ENCODE measurements at places on chromosomes 6 and 20.

GRCh38 chr20:52476074-52476750 is 284.6 kb upstream of the ZFP64 start:
- H3K4me3 ChIP-seq: no peak overlapping the region
- no peak overlapping the region for H3K27ac ChIP-seq
- H3K4me1 ChIP-seq: peaks cover 3% of the 10 kb centered on the region
- H3K27me3 ChIP-seq: peaks cover 10% of the 10 kb centered on the region
- DNase-seq: no peak
- no peaks in the 10 kb centered on the region for H3K36me3 ChIP-seq

DNA sequence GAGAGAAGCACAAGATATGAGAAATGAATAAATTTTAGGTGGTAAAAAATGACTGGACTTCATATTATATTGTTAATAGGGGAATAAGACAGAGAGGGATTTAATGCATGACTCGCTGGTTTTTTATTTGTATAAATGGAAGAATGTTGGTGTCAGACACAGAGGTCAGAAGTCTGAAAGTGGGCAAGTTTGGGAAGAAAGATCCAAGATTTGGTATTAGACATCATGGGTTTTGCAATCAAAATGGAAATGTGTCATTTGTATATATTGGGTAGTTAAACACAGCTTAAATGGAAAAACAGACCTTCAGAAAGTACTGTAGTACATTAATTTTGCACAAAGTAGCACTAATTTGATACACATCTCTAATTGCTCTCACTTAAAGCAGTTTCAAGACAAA is 96.2 kb downstream of the EYA4 start:
- no peaks in the 10 kb centered on the region for H3K27me3 ChIP-seq
- H3K36me3 ChIP-seq: no peaks in the 10 kb centered on the region
- H3K4me1 ChIP-seq: peaks cover 3% of the 10 kb centered on the region
- DNase-seq: no peak
- H3K27ac ChIP-seq: peak overlapping the region; percentile 6

DNA sequence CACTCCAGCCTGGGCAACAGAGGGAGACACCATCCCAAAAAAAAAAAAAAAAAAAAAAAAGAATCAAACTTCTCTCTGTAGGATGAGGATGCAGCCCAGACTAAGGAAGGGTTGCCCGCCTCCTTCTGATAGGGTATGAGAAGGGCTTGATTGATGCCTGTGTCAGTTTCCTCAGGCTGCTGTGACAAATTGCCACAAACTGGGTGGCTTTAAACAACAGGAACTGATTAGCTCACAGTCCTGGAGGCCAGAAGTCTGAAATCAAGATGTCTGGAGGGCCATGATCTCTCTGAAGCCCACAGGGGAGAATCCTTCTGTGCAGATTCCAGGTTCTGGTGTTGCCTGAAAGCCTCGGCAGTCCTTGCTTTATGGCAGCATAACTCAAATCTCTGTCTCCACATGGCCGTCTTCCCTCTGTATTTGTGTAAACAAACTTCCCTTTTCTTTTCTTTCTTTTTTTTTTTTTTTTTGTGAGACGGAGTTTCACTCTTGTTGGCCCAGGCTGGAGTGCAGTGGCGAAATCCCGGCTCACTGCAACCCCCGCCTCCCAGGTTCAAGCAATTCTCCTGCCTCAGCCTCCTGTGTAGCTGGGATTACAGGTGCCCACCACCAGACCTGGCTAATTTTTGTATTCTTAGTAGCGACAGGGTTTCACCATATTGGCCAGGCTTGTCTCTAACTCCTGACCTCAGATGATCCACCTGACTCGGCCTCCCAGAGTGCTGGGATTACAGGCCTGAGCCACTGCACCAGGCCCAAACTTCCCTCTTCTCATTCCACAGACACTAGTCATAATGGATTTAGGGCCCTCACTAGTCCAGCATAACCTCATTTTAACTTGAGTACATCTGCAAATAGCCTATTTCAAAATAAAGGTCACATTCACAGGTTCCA is 11.2 kb upstream of the CDK19 start:
- no peak overlapping the region for H3K4me3 ChIP-seq
- H3K27me3 ChIP-seq: no peaks in the 10 kb centered on the region
- no peaks in the 10 kb centered on the region for H3K4me1 ChIP-seq
- no peaks in the 10 kb centered on the region for H3K36me3 ChIP-seq
- no peak for DNase-seq

- H3K27ac ChIP-seq: no peak overlapping the region
- H3K27me3 ChIP-seq: no peaks in the 10 kb centered on the region
- H3K4me1 ChIP-seq: peaks cover 26% of the 10 kb centered on the region
- no peak overlapping the region for H3K4me3 ChIP-seq
- DNase-seq: no peak
Observed at GRCh38 chr6:46985943-46986342, 56.2 kb downstream of the ADGRF1 start.

GRCh38 chr20:58828136-58828535 is 22.6 kb downstream of the GNAS-AS1 start:
- H3K27ac ChIP-seq: no peak overlapping the region
- H3K4me1 ChIP-seq: no peaks in the 10 kb centered on the region
- H3K4me3 ChIP-seq: no peak overlapping the region
- H3K36me3 ChIP-seq: peaks cover 7% of the 10 kb centered on the region
- no peak for DNase-seq

DNA sequence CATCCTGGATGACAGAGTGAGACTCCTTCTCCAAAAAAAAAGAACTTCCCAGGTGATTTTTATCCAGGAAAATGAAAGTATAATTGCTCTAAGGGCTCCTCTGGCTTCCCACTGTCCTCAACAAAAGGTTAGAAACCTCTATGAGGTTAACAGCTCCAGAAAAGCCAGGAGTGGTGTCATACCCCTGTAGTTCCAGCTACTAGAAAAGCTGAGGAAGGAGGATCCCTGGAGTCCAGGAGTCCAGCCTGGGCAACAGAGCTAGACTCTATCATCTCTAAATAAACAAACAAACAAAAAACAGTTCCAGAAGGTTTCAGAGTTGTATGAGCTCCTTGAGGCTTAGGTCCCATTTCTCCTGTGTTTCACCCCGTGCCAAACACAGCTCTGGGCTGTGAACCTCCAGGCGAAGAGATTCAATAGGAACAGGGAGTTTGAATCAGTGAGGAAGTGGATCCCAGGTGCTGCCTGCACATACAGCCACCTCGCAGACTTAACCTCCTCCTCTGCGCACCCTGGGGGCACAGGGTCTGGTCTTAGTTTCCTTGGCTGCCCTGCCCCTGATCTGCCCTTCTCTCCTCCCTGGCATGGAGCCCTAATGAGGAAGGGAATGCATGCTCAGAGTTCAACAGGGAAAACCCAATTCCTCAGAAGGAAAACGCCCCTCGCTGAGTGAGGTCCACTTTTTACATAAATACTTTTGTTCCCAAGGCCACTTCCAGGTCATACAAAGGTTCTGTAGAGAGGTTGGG is 31.0 kb downstream of the ZC3H12D start:
- no peak overlapping the region for H3K27ac ChIP-seq
- peaks cover 33% of the 10 kb centered on the region for H3K27me3 ChIP-seq
- no peaks in the 10 kb centered on the region for H3K36me3 ChIP-seq
- H3K4me3 ChIP-seq: no peak overlapping the region
- no peak for DNase-seq

DNA sequence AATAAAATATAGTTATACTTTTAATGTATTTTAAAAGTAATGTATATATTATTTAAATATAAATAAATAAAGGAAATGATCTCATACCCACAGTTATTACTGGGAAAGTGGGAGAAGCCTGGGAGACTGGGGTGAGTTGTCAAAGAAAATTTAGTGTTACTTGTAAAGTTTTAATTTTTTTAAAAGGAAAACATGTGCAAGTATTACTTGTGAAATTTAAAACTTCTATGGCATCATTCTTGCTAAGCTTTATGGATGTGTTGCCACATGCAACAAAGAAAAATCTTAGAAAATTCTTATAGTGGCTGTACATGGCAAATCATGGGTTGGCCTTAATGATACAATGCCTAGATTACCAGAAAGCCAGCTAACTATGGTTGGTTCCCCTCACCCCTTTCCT is 194.0 kb upstream of the KCNK16 start:
- H3K36me3 ChIP-seq: no peaks in the 10 kb centered on the region
- H3K27ac ChIP-seq: no peak overlapping the region
- DNase-seq: no peak

DNA sequence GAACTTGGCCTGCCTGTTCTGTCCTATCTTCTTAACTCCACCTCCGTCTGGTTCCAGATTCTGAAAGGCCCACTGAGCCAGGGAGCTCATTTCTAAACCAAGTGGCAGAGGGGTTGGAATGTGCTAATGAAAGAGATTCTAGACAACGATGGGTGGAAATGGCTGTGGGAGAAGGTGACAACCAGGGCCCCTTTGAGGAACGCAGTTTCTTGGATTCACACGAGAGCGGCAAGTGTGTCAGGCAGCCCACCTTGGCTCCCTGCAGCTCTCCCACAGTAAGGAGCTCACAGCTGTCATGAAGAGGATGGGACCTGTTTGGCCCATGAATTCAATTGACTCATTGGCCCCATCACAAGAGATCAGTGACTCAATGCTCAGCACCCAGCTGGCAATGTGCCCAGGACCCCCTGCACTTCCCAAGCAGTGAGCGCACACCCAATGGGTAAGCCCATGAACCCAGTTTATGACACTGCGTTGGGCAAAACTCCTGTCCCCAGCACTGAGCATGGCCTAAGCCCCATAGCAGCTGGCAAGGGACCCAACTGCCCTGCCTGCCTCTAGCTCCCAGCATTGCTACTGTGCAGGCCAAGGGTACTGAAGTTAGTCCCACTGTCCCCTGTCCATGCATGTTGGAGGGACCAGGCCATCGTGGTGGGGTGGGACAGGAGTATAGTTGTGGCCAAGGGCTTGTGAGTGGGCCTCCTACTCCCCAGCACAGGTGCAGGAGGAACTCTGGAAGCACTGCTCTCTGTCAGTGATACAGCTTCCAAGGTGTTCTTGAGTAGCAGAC is 16.4 kb downstream of the MRPS18A start:
- H3K4me3 ChIP-seq: no peak overlapping the region
- no peaks in the 10 kb centered on the region for H3K27me3 ChIP-seq
- peaks cover 66% of the 10 kb centered on the region for H3K4me1 ChIP-seq
- H3K36me3 ChIP-seq: peaks cover 18% of the 10 kb centered on the region

- peak within 1 kb of the TSS; percentile 38 for H3K4me3 ChIP-seq
- H3K27ac ChIP-seq: no peak within 1 kb of the TSS
- H3K27me3 ChIP-seq: peaks cover 96% of the 10 kb centered on the region
- no peak for DNase-seq
Observed at GRCh38 chr6:29827579-29828470, at the start of gene HLA-G. Gene HLA-G (plus strand): TSS chr6:29827825. CDS start chr6:29827845, 20 bp downstream.

- H3K27ac ChIP-seq: no peak overlapping the region
- peaks cover 3% of the 10 kb centered on the region for H3K27me3 ChIP-seq
- H3K4me1 ChIP-seq: peaks cover 11% of the 10 kb centered on the region
- no peak for DNase-seq
Observed at GRCh38 chr20:40008177-40008576, 680.9 kb downstream of the MAFB start.

DNA sequence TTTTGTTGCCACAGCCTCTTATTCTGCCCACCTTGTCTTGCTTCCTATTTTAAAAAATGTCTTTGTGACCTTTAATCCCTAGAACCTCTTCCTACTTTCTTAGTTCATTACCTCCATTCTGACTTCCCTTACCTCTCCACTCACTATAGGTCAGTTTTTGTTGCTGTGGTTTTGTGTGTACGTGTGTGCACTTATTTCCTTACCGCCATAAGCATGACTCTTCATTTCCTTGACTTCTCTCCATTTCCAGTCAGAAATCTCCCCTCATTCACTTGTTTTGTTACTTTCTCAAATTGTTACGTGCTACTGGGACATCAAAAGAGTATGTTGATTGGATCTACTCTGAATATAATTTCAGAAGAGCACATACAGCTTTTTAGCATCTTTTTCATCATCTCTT is 26.6 kb downstream of the SF3B5 start:
- peaks cover 74% of the 10 kb centered on the region for H3K27me3 ChIP-seq
- H3K4me1 ChIP-seq: peaks cover 7% of the 10 kb centered on the region
- no peak for DNase-seq
- H3K27ac ChIP-seq: no peak overlapping the region
- no peak overlapping the region for H3K4me3 ChIP-seq

DNA sequence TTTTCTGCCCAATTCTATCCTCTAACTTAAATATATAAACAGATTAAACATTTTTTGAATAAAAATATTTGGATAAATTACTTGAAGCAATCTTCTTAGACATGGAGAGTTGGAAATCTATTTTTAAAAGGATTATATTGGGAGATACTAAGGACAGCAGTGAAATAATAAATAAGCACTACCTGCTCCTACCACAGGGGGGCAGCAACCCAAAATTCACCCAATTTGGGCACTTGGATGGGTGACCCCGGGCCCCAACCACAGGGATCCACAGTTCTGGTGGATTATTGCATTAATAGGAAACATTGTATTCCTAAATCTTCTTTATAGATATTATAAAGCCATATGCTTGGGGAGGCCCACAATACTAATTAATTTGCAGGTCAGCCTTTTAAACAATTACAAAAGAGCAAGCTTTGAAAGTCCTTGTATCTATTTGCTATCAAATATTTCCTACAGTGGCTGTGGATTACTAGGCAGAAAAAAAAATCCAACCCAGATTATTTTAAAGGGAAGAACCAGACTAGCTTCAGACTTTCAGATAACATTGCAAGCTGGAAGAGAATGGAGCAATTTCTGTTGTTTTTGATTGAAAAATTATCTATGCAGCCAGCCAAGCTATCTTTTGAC is 66.4 kb upstream of the PDE10A start:
- no peak overlapping the region for H3K27ac ChIP-seq
- H3K4me3 ChIP-seq: no peak overlapping the region
- no peak for DNase-seq
- H3K36me3 ChIP-seq: no peaks in the 10 kb centered on the region

DNA sequence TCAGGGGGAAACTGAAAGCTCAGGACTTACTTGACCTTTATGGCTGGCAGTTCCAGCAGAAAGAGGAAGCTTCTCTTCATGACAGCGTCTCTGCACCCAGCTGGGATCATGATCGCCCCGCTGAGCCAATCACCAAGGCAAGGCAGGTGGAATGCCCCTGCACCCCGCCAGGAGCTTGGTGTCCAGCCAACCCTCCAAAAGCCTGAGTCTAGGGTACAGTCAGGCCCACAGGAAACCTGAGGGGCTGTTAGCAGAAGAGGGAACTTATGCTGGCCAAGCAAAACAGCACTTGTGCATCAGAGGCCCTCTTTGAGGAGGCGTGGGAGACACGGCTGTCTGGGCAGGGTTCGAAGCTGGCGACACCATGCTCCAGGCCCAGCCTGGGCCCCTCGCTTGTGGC is 188.3 kb upstream of the GMDS start:
- H3K36me3 ChIP-seq: no peaks in the 10 kb centered on the region
- no peak overlapping the region for H3K27ac ChIP-seq
- DNase-seq: no peak
- no peaks in the 10 kb centered on the region for H3K27me3 ChIP-seq
- H3K4me3 ChIP-seq: no peak overlapping the region

GRCh38 chr6:6804843-6805615 is 216.5 kb downstream of the LY86 start:
- no peak for DNase-seq
- no peaks in the 10 kb centered on the region for H3K36me3 ChIP-seq
- H3K4me3 ChIP-seq: no peak overlapping the region
- H3K27ac ChIP-seq: no peak overlapping the region
- no peaks in the 10 kb centered on the region for H3K4me1 ChIP-seq
